Ovary (tissue), 10 donors: ENCODE measurements at places on chromosomes 16 and 17. TPM values are rescaled to one million over a fixed set of nuclear protein-coding genes. Genes with fewer than 3 reads are reported as not detected.

Gene ANKFN1
- 1.3 TPM for total RNA-seq

Gene TEKT5
- total RNA-seq, result 0.42 TPM

DNA sequence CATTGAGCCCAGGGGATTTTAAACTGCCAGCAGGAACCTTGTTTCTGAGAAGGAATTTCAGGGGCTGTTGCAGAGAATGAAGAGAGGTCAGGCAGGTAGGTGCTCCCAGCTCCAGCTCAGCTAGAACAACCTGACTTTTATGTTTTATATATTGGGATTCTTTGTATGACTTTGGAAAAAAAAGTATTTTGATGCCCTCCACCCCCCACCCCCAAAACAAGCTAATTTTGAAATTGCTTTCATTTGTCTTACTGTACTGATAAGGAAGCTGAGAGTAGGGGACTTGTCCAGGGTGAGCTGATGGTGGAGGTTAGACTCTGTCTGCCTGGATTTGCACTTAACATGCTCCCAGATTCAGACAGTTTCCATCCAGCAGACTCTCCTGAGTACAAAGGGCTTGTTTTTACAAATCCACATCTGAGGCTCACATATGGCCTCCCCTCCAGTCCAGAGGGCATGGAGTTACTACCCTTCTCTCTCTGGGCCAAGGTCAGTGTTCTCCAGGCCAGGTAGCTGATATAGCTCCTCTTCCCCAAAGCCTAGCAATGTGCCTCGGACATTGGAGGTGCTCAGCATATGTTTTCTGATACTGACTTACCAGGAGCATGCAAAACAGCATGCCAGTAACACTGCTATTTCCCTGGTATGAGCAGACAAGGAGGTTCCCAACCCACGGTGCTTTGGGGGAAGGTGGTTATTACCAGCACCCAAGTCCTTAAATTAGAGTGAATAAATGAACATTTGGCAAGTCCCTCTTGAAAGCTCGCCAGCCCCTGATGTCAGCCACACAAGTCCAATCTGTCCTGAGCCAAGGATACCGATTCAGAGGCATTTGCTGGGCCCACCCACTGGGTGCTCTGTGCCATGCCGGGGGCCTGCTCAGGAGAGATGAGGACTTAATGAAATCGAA is 11.3 kb downstream of the STX1B start:
- DNase-seq, result no peak
- H3K27ac ChIP-seq, result no peak overlapping the region
- H3K27me3 ChIP-seq, result no peaks in the 10 kb centered on the region
- H3K4me3 ChIP-seq, result no peak overlapping the region
- peaks cover 22% of the 10 kb centered on the region for H3K4me1 ChIP-seq

- no peak overlapping the region for H3K4me3 ChIP-seq
- no peaks in the 10 kb centered on the region for H3K27me3 ChIP-seq
- DNase-seq, result no peak
- no peaks in the 10 kb centered on the region for H3K4me1 ChIP-seq
- H3K27ac ChIP-seq, result no peak overlapping the region
Observed at GRCh38 chr16:27795992-27796614, 246.2 kb downstream of the KATNIP start.

GRCh38 chr16:17483351-17483750 is 12.6 kb upstream of the XYLT1 start:
- no peak for DNase-seq
- H3K27ac ChIP-seq, result no peak overlapping the region
- no peak overlapping the region for H3K4me3 ChIP-seq
- no peaks in the 10 kb centered on the region for H3K36me3 ChIP-seq

GRCh38 chr16:25699069-25699468 is 7.3 kb downstream of the HS3ST4 start:
- no peak for DNase-seq
- H3K27ac ChIP-seq, result no peak overlapping the region
- H3K27me3 ChIP-seq, result no peaks in the 10 kb centered on the region
- no peak overlapping the region for H3K4me3 ChIP-seq
- no peaks in the 10 kb centered on the region for H3K36me3 ChIP-seq
- H3K4me1 ChIP-seq, result no peaks in the 10 kb centered on the region
